Stimulated activated CD4-positive, alpha-beta T cell treated with anti-CD3 and anti-CD28 coated beads, Interleukin-12 subunit alpha, Interleukin-12 subunit beta, amount 100 ng/mL, for 24 hours (primary cell): ENCODE measurements at places on chromosomes 1 and 21.

- no peak for DNase-seq
These were observed 16.3 kb upstream of the ACKR1 start for GRCh38 chr1:159188375-159188788.

DNA sequence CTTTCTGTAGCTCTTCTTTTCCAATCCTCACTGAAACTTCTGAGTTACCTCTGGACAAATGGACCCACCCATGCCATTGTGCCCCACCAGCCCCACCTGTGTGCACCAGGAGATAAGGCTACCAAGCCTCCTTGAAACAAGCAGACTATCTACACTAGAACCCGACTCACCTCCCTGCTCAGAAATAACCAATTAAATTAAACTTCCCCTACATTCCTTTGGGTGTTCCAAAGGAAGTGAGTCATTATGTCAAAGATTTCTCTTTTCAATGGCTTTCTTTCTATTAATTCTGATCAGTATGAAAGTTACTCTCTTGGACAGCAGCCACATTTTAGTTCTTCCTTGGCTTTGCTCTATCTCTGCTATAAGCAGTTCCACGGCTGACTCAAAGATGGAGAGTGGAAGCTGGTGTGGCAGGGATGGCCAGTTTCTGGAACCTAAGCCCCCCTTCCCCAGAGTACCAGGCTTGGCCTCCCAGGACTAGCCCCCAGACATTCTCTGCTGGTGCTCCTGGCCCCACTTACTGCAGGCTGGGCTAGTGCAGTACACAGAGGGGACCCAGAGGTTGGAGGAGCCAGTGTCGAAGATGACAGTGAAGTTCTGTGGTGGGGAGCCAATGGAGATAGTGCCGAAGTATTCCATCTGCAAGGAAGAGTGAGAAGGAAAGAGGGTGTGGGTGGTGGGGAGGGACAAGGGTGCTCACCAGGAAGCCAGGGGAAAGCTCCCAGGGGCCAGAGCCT, 1.9 kb downstream of the CTSE start:
- no peak for DNase-seq

- no peak for DNase-seq
These were observed 5.7 kb downstream of the AGMAT start for GRCh38 chr1:15578921-15579682.

DNA sequence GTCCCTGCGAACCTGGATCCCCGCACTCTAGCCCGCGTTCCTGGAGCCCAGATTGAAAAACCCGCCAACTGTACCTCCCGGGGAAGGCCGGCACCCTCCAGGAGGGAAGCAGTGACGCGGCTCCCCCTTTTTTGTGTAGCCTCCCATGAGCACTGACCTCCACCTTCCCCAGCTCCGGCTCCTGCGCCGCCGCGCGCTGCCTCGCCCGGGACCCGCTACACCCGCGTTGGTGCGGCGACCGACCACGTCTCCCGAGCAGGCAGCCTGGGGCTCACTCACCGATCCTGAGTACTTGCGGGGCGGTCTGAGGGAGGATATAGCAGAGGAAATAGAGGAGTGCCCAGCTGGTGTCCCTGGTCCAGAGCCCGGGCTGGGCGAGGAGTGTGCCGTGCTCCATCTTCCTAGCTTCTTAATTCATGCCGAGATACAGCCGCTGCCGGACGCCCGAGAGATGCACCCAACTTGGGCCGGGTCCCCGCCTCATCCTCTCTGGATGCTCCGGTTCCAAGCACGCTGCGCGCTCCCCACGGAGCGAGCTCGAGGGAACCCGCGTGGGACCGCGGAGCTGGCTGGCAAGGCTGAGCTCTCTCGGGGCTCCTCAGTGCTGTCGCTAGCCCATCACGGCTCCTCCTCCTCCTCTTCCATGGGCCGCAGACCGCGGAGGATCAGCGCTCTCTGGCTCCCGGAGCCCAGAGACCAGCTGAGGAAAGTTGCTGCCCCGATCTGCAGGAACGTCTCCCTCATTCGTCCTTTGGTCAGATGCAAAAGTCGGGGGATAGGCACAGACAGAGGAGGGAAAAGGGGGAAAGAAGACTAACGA, 482 bp downstream of the GRIK1 start:
- no peak for DNase-seq

DNA sequence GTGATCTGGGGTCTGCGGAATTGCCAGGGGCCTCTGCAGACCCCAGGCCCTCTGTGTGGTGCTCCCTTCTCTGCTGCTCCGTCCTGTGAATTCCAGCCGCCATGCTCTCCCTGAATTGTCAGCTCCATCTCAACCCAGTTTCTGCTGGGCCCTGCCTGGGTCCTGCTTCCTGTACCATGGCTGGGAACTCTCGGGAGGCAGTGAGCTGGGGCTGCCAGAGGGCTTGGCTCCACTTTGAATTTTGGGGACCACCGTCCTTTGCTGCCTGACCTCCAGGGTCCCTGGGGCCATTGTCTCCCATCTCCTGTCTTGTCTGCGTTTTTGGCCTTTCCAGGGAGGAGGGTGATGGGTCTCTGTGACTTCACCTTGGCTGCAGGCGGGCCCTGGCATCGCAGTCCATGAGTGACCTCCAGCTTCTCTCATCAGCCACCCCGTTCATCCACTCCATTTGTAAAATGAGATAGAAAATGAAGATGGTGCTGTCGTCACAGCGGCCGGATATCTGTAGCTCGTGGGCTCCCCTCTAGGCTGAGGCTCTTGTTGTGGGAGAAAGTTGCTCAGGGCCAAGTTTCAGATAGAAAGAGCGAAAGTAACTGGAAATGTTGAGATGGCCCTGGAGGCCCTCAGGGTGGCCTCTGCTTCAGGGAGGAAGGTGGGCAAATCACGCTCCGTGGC, 38.3 kb downstream of the SKI start:
- DNase-seq = no peak

- DNase-seq = no peak
These were observed 33.2 kb upstream of the KIAA0040 start for GRCh38 chr1:175225805-175226129.

- DNase-seq = no peak
These were observed 217.2 kb upstream of the NFIA start for GRCh38 chr1:60865166-60865565.

- peak; percentile 8 for DNase-seq
These were observed at the start of gene HUNK for GRCh38 chr21:31872452-31873274. Gene HUNK (plus strand): TSS chr21:31873020. CDS start chr21:31873675, 655 bp downstream.

DNA sequence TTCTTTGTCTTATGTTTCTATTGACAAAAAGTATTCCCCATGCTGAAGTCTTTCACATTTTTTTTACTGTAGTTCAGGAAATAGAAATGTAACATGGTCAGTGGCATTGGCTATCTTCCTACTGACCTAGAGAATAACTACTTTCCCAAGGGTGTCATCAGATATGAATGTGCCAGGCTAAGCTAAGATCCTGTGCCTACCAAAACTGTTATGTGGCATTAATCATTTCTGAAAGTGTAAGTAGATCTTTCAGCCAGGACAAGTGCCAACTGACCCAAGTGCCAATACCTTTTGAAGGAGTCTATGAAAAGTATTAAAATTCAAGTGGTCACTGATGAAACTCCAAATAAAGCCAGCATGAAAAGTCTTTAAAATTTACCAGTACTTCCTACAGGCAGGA, 165.3 kb downstream of the TNFSF18 start:
- no peak for DNase-seq

GRCh38 chr1:84407524-84407923, 9.2 kb downstream of the DNASE2B start:
- no peak for DNase-seq

DNA sequence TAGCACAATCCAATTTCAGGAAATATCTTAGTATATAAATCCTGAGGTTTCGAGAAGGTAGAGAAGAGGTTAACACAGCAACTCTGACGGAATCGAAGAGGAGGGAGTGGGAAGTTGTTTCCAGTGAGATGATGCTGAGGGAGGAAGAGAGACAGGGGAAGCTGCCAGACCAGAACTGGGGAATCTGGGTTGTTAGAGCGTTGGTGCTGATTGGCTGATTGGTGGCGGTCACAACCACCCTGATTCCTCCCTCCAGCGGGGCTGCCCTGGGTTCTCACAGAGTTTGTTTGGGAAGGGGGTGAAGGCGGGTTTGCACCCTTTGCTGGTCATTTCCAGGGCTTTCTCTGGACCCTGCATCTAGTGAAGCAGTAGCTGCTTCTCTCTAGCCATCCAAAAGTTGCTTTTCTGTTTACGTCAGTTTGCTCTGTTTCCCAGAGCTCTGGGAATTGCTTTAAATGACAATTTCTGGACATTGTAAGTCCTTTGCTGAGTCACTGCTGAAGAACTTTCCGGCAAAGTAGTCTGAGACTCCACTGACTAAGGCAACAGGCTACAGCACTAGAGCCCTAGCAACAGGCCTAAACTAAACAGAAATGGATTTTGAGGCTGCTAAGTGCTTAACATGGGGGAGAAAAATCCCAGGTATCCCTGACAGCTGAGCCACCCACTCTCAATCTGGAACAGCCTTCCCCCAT, 90.1 kb downstream of the TENT5C start:
- no peak for DNase-seq

DNA sequence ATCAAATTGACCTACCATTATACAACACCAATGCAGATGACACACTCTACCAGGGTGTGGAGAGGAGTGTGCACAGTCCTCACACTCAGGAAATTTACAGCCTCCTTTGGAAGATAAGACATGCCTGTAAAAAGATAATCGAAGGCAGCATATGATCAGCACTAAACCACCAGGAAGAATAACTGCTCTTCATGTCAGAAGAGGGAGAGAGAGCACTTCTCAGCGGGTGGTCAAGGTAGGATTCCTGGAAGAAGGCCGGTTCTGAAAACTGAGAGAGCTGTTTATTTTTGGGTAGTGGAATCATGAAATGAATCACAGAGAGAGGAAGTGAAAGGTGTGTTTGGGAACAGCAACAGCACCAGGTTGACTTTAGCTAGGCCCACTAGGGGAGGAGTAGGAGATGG, 14.0 kb upstream of the ZNF697 start:
- no peak for DNase-seq
